ENCODE measurements at places on chromosomes 1 and 21.

DNA sequence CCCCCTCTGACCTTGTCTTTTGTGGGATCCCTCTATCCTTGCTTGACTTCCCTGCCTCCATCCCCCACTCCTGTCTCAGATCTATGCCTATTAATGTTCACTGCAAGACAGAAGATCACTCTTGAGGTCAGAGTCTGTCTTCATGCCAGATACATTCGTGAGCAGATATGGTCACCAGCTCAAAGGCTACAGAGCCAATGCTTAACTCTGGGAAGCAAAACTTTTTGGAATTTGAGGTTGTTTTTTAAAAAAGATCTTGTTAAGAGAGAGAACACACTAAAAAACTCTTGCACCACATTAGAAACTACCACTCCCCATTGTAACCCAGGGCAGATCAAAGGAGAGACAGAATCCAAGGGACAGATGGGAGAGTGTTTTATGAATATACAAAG is 17.1 kb upstream of the A3GALT2 start:
- DNase-seq, result no peak

DNA sequence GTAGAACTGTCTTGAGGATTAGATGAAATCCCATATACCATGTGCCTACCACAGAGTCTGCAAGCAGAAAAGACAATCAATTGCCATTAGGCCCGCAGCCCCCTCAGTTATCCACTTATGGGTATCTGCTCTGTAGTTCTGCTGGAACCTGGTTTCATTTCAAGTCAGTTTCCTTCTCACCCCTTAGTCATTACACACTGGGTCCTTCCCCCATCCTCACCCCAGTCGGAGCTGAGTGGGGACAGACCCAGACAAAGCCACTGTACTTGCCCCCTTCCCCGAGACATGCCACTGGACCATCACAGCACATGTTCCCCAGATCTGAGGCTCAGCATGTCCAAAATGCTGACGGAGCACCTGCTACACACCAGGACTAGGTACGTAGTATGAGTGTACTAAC is 21.2 kb downstream of the PGLYRP3 start:
- DNase-seq, result no peak

DNA sequence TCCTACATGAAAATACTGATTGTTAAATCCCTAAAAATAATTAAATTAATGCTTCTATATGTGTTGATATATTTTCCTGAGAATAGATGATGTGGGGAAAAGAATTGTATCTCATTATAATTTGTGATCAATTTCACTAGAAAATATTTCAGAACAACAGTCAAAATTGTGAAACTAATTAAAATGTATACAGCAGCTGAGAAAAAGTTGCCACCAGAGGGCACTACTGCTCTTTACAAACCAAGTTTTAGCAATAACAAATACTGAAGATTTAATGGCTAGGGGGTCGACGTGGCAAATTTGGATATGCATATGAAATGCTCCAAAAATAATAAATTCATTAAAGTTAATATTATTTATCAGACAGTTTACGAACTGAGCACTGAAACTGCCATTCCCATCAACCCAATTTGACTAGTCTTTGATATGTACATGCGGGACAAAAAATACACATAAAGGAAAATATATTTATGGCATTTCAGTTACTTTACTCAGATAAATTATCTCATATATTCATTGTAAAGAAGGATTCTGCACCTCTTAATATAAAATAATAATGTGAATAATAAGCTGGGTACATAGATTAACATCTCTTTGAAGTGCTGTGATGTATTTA is 96.3 kb upstream of the TMPRSS15 start:
- DNase-seq, result no peak

- no peak for DNase-seq
Measured at GRCh38 chr1:162550925-162551324, 10.6 kb upstream of the UAP1 start.

- no peak for DNase-seq
Measured at GRCh38 chr1:231949277-231950091, 322.9 kb downstream of the DISC1 start.

- DNase-seq, result no peak
Measured at GRCh38 chr1:50272912-50273311, 150.3 kb downstream of the DMRTA2 start.

DNA sequence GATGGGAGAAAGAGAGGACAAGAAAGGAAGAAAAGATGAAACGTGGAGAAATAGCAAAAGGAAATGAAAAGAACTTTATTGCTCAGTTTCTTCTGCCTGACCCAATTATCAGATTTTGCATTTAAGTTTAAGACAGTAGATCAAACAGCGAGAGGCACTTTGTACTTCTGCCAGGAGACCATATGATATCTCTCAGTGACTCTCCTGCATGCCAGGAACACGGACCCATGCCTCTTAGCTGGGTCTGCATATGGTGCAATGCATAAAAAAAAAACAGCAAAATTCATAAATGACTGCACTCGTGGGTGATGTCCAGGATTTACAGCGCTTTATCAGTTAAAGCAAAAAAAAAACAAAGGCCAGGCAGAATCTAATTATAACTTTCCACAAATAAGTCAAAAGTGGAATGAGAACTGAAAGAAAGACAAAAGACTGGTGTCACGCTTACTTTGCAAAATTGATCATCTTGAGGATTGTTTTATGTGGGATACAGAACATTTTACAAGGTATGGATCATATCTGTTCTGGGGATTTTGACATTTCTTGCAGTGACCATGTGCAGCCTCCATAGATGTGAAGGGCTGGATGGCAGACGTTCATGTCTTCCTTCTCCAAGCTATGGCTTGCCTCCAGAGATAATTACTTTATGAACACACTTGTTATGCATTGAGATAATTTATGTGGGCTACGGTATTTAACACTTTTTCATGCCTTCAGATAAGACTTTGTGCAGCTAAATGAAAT is 79.5 kb downstream of the RUNX1 start:
- DNase-seq, result no peak

GRCh38 chr1:225774281-225775147 is 3.1 kb upstream of the SRP9 start:
- DNase-seq, result no peak

DNA sequence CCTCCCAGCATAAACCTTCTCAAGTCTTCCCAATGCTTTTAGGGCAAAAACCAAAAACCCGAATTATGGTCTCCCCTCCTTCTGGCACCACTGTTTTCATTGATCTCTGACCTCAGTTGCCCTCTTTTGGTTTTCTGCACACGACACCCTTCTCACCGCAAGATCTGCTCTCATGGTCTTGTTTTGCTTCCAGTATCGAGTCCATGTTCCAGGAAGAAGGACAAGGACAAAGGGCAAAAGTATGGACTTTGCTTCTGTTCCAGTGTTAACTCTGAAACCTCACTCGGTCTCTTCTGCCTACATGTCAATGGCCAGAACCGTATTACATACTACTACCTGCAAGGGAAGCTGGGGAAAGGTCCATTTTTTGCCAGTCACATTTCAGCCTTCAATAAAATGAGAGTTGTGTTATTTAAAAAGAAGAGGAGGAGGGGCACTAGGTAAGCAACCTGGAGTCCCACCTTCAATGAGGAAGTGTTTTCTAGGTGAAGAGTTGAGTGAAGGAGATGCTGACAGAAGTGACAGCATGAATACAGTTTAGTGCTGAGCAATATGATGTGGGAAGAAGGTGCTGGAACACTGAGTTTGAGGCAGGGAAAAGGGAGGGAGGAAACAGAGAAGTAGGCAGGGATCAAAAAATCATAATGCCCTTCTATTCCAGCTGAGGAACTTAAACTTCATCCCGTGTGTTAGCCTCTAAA is 183.4 kb downstream of the FGGY start:
- no peak for DNase-seq

DNA sequence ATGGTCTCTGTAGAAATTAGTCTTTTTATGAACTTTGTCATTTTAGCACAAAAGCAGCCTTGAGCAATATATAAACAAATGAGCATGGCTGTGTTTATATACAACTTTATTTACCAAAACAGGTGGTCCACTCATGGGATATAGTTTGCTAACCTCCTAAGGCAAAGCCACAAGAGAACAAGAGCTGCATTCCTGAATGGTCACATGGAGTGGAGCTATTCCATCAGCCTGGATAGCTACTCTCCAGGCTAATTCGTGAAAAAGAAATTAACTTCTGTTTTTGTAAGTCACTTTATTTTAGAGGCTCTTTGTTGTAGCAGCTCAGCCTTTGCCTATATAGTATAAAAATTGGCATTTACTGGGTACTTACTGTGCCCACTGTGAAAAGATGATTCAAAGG is 163.3 kb upstream of the FAM78B start:
- no peak for DNase-seq

GRCh38 chr1:178713259-178713658 is 11.8 kb upstream of the RALGPS2 start:
- DNase-seq, result no peak

DNA sequence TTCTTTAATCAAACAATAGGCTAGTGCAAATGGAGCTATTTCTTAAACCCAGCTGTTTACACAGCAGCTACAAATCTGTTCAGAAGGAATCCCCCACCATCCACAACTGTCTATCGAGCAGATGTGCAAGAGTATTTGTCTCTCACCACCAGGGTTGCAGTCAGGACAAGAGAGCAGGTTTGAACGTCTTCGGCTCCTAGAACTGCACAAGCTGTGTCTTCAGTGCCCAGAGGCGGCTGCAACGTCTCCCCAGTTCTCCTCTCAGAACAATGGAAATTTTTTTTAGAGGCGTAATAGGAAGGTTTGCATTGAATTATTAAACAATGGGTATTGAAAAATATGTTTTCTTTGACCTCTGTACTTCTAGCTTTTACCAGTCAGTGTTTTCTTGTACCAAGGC is 7.3 kb downstream of the OVAAL start:
- DNase-seq, result no peak

DNA sequence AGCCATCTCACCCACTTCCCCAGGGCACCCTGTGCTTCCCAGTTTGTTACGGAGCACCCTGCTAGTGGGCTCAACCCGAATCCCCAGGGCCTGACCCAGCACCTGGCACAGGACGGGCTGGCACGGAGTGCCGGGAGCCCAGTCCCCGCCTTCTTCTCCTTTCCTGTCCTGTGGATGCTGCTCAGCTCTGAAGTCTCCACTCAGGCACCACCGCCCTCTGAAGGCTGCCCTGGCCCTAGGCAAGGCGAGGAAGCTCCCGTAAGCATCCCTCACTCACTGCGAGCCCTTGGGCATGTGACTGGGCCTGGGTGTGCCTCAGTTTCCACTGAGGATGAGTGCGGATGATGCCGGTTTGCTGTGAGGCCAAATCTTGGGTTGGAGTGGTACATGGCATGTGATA is 21.8 kb downstream of the SLC1A7 start:
- no peak for DNase-seq

DNA sequence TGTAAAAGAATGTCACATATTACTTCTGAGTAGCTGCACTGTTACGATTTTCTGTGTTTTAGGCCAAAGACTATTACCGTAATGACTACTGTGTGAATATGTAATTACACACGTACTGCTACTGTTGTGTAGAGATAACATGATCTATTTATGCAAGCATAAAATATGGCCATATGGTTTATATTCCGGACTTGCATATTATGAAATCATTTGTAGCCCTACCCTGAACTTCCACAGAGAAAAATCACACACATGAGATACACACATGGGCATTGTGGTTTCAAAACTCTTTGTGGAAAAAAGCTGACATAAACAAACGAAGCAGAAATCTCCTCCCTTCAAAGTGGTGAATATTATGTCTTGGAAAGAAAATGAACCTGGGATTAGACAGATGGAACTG is 373.0 kb upstream of the ADAMTS5 start:
- no peak for DNase-seq

DNA sequence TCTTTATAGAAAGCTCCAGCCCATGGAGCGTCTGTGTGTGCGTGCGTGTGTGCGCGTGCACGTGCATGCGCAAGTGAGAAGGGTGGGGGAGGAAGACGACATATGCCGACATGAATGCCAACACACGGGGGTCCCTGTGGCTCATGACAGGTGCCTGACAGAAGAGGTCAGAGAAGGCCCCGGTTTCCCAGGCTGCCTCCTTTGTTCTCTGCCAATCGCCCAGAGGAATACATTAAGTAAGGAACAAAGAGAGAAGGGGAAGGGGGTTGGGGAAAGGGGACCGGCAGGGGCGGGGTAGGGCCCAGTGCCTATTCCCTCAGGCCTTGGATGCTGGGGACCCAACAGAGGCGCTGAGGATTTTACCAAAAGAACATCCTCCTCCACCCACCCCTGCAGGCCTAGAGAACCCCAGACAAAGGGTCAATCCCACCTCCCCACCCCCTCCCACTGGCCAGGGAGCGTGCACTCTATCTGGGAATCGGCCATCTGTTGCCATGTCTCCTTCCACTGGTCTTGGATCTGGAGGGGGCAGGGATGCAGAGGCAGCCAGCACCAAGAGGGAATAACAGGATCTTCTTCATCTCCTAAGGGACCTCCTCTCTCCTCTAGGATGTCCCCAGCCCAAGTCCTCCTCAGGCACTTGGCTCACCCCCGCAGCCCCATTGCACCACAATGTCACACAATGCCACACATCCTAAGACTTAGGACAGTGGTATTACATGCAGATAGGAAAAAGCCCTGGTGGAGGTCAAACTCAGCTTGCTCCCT is 39.4 kb downstream of the PIK3C2B start:
- DNase-seq, result no peak

- no peak for DNase-seq
Measured at GRCh38 chr1:160216301-160216700, 11.1 kb downstream of the PEA15 start.

DNA sequence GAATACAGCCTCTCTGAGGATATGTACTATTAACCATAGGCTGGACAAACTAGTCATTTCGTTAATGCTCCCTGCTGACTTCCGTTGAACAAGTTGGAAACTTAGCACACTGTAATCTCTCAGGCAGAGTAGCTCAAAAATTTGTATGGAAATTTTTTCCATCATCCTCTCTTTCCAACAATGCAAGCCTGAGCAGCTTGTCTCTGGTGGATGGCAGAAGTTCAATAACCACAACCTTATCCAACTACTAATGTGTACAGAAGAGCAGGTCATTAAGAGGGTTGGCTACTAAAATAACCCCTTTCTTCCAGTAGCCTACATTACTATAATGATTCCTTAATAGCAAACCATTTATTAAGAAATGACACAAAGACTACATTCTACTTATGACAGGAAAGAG is 262.3 kb downstream of the NFIA start:
- DNase-seq, result no peak

DNA sequence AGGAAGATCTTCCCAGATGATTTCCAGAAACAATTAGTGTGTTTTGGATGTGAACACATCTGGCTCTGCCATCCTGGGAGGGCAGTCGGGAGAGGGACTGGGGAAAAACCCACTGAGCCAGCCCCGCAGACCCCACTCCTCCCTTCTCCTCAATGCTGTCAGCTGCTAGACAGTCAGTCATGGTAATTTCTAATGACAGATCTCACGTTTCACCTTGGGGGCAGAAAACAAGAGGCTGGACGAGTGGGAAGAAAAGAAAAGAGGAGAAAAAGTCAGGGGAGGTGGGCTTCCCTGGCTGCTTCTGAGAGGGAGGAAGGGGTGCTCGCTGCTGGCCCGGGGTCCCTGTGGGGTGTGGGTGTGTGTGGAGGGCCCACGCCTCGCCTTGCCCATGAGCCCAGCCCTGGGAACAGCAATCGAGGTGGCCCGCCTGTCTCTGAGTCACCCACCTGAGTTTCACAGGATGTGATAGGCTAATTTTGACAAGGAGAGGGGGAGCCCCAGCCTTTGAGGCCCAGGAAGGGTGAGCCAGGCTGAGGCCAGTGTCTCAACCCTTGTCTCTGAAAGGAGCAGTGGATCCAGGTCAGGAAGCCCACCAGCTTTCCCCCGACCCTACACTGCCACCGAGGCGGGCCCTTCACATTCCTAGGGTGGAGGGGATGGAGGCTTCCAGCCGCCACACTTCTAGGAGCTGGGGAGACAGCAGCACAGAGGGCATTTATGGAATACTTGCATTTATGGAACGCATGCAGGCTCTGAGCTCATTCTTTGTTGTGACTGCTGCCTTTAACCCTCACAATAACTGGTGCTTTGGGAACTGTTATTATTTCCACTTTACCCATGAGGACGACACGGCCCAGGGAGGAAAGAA is 49.1 kb upstream of the IFNLR1 start:
- no peak for DNase-seq

Measured in central memory CD8-positive, alpha-beta T cell (primary cell).